ENCODE measurements at places on chromosomes 5 and 9. TPM values are rescaled to one million over a fixed set of nuclear protein-coding genes. Genes with fewer than 3 reads are reported as not detected.

Gene NTRK2
- total RNA-seq, result 0.03 TPM

Gene PCDHGB7
- total RNA-seq, result 0.07 TPM

Gene ZDHHC21
- 2.0 TPM for total RNA-seq

Gene TEX48
- not detected for total RNA-seq

Gene THG1L
- 29.4 TPM for total RNA-seq

Gene CRB2
- 0.06 TPM for total RNA-seq
